ENCODE measurements at places on chromosomes 12 and 14. TPM values are rescaled to one million over a fixed set of nuclear protein-coding genes. Genes with fewer than 3 reads are reported as not detected.

DNA sequence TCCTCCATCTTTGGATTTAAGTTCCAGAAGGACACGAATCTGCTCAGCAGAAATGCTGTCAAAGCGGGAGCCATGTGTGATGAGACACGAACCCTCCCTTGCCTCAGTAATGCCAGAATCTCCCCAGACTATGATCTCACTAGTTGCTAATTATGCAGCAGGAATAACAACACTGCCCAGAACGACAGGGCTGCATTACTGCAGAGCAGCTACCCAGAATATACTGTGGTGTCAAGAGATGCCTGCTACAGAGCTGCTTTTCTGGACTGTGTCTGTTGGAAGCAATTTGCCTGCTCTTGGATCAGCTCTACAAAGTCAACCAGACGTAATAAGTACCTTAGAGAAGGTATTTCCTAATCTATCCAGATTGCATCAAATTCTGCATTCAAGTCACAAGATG lies 5.5 kb downstream of the CSRNP2 start:
- H3K4me1 ChIP-seq: peaks cover 10% of the 10 kb centered on the region
- no peaks in the 10 kb centered on the region for H3K27me3 ChIP-seq
- DNase-seq: no peak

DNA sequence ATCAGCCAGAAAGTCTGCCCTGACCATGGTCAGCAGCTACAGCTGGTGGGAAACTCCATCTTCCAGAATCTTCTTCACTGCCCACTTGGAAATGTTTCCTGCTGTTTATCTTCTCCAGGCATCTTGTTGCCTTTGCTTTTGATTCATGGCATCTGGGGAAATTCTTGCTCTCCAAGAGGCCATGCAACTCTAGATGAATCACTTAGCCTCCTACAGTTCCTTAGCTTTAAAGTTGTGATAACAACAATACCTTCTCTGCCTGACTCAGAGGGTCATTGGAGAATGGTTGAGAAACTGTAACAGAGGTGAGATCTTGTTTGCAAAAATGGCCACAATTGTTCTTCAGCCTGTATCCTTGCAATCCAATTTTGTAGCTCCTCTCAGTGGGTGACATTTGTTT lies 121.0 kb upstream of the VRK1 start:
- H3K27me3 ChIP-seq: no peaks in the 10 kb centered on the region
- H3K4me3 ChIP-seq: no peak overlapping the region
- H3K4me1 ChIP-seq: no peaks in the 10 kb centered on the region
- H3K27ac ChIP-seq: no peak overlapping the region
- H3K36me3 ChIP-seq: no peaks in the 10 kb centered on the region

DNA sequence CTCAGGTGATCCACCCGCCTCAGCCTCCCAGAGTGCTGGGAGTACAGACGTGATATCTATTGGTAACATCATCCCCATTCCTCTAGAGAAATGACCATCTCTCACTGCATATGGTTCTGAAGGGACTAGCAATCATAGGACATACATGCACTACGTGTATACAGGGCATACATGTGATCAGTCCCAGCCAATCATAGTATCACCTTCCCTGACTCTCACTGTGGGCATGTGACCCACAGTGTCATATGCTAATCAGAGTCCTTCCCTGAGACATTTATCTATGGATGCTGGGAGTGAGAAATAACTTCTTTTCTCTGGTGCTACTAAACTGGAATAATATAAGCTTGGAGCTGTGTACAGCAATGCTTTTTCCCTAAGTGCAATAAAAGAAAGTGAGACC lies 12.1 kb upstream of the FBXW8 start:
- no peak overlapping the region for H3K27ac ChIP-seq
- no peaks in the 10 kb centered on the region for H3K4me1 ChIP-seq
- H3K4me3 ChIP-seq: no peak overlapping the region

GRCh38 chr14:23033251-23033727 lies 1.4 kb downstream of the PSMB5 start:
- H3K4me3 ChIP-seq: no peak overlapping the region
- no peak for DNase-seq
- no peaks in the 10 kb centered on the region for H3K27me3 ChIP-seq
- H3K27ac ChIP-seq: no peak overlapping the region
- H3K4me1 ChIP-seq: peaks cover 3% of the 10 kb centered on the region

DNA sequence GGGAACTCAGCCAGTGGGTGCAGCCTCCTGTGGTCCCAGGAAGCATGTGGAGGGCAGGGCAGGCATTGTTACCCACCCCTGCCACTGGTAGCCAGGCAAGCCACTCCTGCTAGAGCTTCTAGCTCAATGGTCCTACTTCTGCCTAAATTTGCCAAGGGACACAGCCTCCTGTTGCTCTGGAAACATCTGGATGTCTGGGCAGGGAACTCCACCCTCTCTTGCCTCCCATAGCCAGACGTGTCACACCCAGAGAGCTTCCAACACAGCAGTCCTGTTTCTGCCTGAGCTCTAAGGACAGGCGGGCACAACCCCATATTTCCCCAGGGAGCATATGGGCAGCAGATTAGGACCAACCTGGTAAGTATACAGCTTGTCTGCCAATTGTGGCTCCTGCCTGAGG lies 350.2 kb downstream of the GLT1D1 start:
- H3K4me3 ChIP-seq: no peak overlapping the region
- no peak for DNase-seq
- H3K27me3 ChIP-seq: no peaks in the 10 kb centered on the region
- H3K36me3 ChIP-seq: no peaks in the 10 kb centered on the region

DNA sequence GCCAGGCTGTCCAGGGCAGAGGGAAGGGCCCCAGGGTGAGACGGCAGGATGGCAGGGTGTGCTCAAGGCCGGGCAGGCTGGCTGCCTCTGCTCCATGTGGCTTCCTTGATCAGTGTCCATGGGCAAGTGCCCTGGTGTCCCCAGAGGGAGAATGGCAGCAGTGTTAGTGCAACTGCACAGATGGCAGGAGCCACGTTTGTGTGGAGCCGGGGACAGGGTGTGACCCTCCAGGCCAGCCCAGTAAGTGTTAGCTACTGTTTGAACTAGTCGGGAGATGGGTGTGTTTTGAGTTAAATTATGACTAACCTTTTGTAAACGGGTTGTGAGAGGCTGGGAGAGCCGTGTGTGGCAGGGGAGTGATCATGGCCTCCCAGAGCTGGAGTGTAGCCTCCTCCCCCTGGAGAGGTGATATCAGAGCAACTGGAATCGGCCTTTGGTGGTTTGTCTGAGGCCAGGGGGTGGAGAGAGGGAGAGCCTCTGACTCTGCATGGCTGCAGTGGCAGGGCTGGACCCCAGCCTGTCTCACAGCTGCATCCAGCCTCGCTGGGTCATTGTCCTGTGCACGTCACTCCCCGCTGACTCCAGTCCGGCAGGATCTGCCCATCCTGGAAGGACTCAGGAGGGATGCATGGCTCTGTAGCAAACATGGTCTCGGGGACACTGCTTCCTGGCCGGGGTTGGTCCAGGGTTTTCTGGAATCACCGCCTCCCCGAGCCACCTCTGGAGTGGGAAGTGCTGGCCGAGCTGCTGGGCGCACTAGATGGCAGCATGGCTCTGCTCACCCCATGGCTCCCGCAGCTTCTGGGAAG lies 27.8 kb downstream of the AACS start:
- H3K27me3 ChIP-seq: no peaks in the 10 kb centered on the region
- H3K4me1 ChIP-seq: no peaks in the 10 kb centered on the region

- H3K4me1 ChIP-seq: no peaks in the 10 kb centered on the region
- H3K36me3 ChIP-seq: peaks cover 5% of the 10 kb centered on the region
- peak overlapping the region; percentile 94 for H3K4me3 ChIP-seq
- no peaks in the 10 kb centered on the region for H3K27me3 ChIP-seq
- DNase-seq: peak; percentile 87
Observed at GRCh38 chr12:6766651-6767349, 637 bp downstream of the PTMS start.

DNA sequence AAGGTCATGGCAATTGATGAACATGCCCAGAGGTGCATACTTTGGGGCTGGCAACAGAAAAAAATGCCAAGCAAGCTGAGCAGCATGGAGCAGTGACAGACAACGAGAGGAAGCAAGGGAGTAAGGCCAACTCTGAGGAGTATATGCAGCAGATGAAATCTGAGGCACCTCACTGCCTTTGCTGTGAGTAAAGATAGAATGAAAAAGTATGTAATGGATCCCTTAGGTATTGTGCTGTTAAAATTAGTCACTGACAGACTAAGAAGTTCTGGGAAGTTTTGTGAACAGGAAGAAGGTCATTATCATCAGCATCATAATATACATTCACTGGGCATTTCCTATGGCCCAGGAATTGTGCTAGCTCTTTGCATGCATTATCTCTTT lies 269.9 kb downstream of the DUSP6 start:
- no peak overlapping the region for H3K4me3 ChIP-seq
- no peak for DNase-seq
- no peaks in the 10 kb centered on the region for H3K4me1 ChIP-seq
- H3K36me3 ChIP-seq: no peaks in the 10 kb centered on the region
- H3K27me3 ChIP-seq: no peaks in the 10 kb centered on the region
- H3K27ac ChIP-seq: no peak overlapping the region

- H3K4me3 ChIP-seq: no peak overlapping the region
- DNase-seq: no peak
- H3K27me3 ChIP-seq: no peaks in the 10 kb centered on the region
- no peaks in the 10 kb centered on the region for H3K4me1 ChIP-seq
- no peaks in the 10 kb centered on the region for H3K36me3 ChIP-seq
- no peak overlapping the region for H3K27ac ChIP-seq
Observed at GRCh38 chr14:87944987-87945604, 47.9 kb downstream of the GALC start.

CPNE6 gene
- 0.71 TPM for total RNA-seq

RALGAPA1 gene
- total RNA-seq: 91.0 TPM

TAS2R7 gene
- total RNA-seq: not detected

Data from aorta (tissue), 5 donors.